A549 treated with CORT108297 at 1 μM for 4 hours (cell line): ENCODE measurements at places on chromosomes 3 and 15. TPM values are rescaled to one million over a fixed set of nuclear protein-coding genes. Genes with fewer than 3 reads are reported as not detected.

Gene TTLL13
- 0.07 to 0.36 TPM (median 0.09 TPM) in 5 replicates for total RNA-seq

Gene UBA5
- 23.3 to 29.7 TPM (median 24.9 TPM) in 5 replicates for total RNA-seq

Gene GOLGA8R
- 0.12 to 0.35 TPM (median 0.26 TPM) in 5 replicates for total RNA-seq

Gene TRPC1
- total RNA-seq: 5.2 to 9.4 TPM (median 8.2 TPM) in 5 replicates

Gene PLCH1
- total RNA-seq: 0.95 to 1.2 TPM (median 1.0 TPM) in 5 replicates

Gene NME9
- 0.42 TPM in 1 of 5 replicates, not detected in the others for total RNA-seq

Gene FSD2
- total RNA-seq: not detected in 5 replicates

Gene EFCC1
- total RNA-seq: 0.03 TPM in 1 of 5 replicates, not detected in the others

Gene RBP2
- not detected in 5 replicates for total RNA-seq

Gene B4GALT4
- total RNA-seq: 89.0 to 131 TPM (median 115 TPM) in 5 replicates

Gene CELF6
- total RNA-seq: 0.13 to 0.18 TPM (median 0.16 TPM) in 5 replicates

Gene IL5RA
- total RNA-seq: not detected in 5 replicates

Gene SETD5
- 44.1 to 56.4 TPM (median 49.9 TPM) in 5 replicates for total RNA-seq

Gene CYP8B1
- not detected in 5 replicates for total RNA-seq

Gene TGM5
- total RNA-seq: not detected in 5 replicates

Gene NAALADL2
- 0.14 to 0.42 TPM (median 0.20 TPM) in 4 of 5 replicates, not detected in the other for total RNA-seq
